ENCODE measurements at places on chromosomes 2 and 18.

DNA sequence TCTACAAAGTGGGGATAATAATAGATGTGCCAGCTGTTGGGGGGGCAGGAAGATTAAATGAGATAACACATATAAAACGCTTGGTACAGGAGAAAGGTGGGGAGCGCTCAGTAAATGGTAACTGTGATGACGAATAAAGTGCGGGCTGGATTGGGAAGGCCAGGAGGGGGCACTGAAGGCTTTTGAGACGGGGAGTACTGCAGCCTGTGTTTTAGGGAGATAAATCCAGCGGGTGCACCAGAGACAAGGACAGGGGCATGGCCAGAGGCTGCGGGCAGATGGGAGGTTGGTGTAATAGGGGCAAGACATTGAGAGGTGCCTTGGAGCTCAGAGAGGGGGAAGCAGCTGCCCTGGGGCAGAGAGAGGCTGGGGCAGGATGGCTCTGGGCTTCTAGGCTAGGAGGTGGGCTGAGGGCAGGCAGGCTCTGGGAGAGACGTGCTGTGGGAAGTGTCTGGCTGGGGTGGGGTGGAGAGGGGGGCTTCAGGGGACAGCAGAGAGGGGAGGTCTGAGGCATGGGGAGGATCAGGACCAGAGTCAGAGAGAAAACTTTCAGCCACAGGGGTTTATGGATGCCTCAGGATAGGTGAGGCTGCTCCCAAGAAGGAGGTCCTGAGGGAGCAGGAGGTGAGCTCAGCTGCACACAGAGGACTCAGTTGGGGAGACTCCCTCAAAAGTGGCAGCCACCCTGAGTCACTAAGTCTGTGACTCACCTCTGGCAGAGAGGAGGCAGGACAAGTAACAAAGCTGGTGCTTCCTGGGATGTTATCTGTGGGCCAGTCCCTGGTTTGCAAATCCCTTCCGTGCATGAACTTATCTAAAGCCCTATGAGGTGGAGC lies 18.8 kb downstream of the TEX44 start:
- peak; percentile 35 for DNase-seq

DNA sequence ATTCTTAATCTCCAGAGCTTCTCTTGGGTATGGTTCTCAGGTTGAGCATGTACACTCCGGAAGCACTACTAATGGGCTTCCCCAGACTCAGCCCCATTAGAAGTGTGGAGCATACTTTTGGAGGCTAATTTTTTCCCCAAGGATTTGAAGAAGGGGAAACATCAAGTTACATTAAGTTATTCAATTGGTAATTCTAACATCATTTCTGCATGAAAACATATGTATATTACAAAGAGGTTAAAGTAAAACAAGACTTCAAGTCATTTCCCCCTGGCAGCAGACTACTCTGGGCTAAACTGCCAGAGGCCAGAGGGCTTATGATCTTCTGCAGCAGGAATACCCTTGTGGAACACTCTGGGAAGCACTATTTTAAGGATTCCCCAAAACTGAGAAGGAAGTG lies 227.7 kb upstream of the STK17B start:
- DNase-seq: no peak

- DNase-seq: no peak
Observed at GRCh38 chr2:6770006-6770405, 95.7 kb downstream of the CMPK2 start.

GRCh38 chr2:11430729-11431128 lies 35.2 kb downstream of the E2F6 start:
- no peak for DNase-seq

DNA sequence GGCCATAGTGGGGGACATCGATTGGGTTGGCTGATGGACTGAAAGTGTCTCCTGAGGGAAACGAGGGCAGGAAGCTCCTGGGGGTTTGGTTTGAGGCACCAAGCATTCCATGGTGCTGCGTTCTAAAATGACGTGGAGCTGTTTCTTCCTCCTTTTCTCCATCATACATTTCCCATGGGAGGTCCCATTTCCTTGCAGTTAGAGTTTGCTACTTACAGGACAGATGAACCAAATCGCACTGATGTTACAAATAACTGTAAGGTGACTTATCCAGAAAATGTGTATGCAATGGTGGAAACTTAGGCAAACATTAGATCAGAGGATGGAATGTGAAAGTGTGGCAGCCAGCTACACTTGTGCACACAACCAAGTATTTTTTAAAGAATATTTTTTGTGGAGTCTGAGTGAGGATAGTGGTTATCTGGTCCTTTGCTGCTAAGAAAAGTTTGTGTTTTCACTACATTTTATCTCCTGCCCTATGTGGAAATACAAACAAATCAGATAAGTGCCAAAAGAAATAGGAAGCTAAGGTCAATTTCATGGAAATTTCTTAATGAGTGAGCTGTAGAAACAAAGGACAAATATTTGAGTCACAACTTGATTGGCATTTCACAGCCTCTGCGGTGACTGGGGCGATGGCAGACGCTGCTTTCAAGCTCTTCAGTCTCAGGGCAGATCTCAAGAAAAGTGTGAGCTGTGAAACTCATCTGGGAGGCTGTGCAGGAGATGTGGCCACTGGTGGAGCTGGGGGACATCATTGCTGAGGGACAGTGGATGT lies 256.2 kb downstream of the TSN start:
- DNase-seq: no peak

DNA sequence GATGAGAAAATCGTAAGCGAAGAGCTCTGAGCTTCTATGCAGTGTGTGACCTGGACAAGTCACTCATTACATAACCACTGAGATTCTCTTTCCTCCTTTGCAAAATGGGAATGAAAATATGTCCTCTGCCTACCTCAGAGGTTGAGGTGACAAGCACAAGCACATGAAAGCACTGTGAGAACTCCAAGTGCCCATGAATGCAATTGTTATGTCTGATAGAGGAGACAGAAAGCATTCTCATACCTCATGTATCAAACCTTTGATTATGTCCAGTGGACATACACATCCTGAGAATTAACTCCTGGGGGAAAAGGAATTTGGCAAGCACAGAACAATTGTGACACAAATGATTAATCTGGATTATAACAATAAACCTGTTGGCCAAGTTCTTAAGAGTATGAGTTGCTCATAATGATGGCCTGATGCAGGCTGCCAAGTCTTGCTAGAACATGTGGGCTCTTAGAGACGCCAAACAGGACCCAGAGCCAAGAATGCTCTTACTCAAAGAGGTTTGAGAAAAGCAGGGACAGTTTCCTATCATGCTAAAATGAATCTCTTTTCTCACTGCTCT lies 8.5 kb upstream of the RMDN2 start:
- no peak for DNase-seq

- DNase-seq: no peak
Observed at GRCh38 chr2:168032091-168032490, 215.3 kb downstream of the STK39 start.

DNA sequence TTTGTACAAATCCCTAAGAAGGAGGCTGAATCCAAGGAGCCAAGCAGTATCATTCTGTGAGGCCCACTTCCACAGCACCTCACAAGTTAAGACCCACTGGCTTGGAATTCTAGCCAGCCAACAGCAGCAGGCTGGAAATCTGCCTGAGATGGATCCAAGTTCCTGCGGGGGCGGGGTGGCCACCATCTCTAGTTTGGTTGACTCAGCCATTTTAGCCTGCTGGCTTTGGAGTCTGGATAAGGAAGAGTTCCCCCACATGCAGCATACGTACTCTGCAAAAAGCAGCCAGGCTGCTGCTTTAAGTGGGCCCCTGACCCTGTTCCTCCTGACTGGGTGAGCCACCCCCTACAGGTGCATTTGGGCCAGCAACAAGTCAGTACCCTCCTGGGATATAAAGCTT lies 65.2 kb downstream of the FARP2 start:
- no peak for DNase-seq

DNA sequence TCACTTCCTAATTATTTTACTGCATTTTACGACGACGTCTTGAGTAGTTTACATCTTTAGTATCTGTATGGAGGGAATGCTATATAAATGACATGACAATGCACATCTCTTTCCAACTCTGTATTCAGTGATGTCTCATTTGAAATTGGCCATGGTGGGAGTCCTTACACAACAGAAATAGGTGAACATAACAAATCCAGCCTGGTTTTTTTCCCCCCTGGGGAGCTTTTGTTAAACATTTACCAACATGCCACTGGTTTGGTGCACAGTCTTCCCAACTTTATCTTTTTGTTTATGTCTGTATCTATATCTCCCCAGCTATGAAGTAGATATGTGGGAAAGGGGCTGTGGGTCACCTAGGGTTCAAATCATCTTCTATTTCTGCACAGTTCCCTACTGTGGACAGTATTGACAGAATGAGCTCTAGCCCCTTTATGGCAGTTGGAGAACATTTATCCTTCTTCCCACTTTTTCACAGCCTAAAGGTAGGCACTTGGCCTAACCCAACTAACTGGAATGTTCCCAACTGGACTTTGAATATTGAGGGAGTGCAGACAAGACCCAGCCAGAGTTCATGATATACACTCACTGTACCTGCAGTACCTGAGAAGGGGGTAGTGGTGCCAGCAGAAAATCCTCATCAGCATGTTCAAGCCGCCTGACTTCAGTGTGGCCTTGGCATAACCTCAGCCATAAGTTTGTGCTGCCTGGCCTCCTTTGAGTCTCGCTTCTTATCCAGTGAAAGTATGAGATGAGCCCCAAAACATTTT lies 5.7 kb upstream of the RTKN start:
- DNase-seq: no peak

DNA sequence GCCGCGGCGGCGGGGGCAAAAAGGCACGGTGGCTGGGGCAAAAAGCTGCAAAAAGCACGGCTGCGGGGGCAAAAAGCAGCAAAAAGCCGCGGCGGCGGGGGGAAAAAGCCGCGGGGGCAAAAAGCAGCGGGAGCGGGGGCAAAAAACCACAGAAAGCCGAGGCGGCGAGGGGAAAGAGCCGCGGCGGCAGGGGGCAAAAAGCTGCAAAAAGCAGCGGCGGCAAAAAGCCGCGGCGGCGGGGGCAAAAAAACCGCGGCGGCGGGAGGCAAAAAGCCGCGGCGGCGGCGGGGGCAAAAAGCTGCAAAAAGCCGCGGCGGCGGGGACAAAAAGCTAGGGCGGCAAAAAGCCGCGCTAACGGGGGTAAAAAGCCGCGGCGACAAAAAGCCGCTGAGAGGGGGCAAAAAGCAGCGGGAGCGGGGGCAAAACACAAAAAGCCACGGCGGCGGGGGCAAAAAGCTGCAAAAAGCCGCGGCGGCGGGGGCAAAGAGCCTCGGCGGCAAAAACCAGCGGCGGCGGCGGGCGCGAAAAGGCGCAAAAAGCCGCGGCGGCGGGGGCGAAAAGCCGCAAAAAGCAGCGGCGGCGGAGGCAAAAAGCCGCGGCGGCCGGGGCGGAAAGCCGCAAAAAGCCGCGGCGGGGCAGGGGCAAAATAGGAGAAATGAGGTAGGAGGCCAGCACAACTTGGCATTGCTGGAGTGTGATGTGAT lies 123.4 kb downstream of the ANKRD30BL start:
- no peak for DNase-seq

- no peak for DNase-seq
Observed at GRCh38 chr2:181352158-181352557, 105.0 kb upstream of the ITGA4 start.
